GM03348 (cell line): ENCODE measurements at places on chromosomes 2 and 18.
A peak's percentile ranks its signal among the peaks of the same experiment; 100 is the strongest.

- no peak for DNase-seq
Measured at GRCh38 chr2:146130290-146130689, 1610.4 kb upstream of the ZEB2 start.

DNA sequence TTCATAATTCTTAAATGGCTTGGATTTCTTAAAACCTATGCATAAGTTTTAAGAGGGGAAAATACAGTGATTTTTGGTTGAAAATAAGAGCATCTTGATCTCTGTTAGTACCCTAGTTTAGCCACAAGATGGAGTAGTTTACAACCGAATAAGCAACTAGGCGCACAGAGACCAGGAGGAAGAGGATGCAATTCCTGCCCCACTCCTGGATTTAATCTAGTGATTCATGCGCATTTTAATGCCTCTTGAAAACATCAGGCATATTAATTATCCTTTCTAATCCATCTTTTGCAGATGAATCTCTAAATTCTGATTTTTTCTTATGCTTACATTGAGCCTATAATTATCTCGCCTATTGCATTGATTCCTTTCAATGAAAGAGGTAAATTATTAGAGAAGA lies 76.7 kb downstream of the MRPS9 start:
- peak; percentile 83 for DNase-seq

DNA sequence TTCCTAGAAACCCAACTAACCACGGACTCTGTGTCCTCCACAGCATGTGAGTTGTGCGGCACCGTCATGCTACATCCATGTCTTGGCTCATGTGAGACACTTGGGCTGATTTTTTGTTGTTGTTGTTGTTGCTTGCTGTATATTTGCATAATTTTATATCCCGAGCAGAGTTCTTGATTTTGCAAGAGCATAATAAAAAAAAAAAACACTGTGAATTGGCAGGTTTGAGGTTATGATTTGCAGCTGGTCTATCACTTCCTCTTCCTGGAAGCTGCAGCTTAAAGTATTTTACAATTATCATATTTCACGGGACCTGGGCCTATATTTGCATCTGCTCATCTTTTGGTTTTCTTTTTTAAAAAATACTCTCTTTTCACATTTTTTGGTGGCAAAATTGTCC lies 142.3 kb upstream of the NRP2 start:
- no peak for DNase-seq

- no peak for DNase-seq
Measured at GRCh38 chr18:28974504-28974903, 797.6 kb upstream of the CDH2 start.

DNA sequence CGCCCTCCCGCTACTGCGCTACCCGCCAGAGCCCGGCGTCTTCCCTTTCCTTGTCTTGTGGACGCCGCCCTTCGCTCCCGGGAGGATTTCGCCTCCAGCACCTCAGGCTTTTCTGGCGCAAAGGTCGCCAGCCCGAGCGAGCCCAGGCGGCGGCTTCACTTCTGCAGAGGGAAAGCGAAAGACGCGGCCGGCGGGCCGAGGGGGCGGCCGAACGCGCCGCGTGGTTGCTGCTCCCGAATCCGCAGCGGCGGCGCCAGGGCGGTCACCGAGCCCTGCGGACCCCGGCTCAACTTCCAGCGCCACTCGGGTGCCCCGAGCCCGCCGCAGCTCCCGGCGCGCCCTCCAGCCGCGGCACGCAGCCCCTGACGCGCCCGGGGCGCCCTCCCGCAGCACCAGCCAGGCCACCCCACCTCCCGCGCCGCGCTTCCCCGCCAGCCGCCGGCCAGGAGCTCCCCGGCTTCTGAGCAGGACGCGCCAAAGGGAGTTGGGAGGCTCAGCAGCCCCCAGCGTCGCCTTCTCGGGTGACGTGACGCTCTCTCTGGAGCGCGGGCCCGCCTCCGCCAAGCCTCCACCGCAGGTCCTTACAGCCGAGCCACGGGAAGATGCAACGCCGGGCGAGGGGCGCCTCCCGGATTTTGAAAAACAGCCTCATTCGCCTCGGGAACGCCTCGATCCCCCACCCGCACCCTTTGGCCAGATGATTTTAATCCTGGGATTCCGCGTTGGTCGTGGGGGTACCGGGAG lies 84.9 kb upstream of the EPB41L3 start:
- DNase-seq: peak; percentile 60

- no peak for DNase-seq
Measured at GRCh38 chr2:74080346-74080745, 67.4 kb downstream of the BOLA3 start.

- DNase-seq: no peak
Measured at GRCh38 chr2:134532537-134532936, 186.3 kb downstream of the TMEM163 start.

DNA sequence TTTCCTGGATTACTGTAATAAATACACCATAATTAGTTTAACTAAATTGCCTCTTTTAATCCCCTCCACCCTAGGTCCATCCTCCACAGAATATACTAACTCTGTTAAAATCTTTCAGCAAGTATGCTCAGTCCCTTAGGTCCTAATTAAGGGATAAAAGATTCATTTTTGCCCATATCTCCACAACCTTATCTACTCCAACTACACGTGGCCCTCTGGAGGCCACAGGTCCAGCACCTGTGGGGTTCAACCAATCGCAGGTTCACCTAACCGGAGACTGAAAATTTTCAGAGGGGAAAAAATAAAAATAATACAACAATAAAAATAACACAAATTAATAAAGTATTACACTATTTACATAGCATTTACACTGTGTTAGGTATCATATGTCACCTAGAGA lies 86.4 kb downstream of the MAP4K3 start:
- DNase-seq: no peak

DNA sequence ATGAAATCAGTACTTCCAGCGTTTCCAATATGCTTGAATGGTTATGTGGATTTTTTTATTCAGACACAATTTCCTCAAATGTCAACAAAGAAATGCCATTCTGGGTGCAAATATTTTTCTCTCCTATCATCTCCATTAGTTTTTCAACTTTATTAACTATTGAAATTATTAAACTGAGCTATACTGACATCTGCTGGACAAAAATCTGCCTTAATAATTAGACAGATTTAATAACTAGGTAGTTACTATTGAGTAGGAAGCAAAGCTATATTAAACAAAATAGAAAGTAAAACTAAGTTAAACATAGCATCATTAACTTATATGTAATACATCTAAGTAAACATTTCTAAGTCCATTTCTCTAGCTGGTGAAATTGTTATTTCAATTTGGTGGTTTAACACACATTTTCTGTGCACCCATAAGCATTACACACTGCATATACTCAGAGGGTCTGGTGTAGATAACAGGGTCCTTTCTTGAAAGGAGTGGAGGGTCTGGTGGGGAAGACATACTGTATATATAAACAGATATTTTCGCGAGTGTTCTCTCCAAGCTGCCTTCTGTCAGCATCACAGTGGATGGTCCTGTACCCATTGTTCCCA lies 77.0 kb downstream of the LANCL1 start:
- DNase-seq: peak; percentile 4

DNA sequence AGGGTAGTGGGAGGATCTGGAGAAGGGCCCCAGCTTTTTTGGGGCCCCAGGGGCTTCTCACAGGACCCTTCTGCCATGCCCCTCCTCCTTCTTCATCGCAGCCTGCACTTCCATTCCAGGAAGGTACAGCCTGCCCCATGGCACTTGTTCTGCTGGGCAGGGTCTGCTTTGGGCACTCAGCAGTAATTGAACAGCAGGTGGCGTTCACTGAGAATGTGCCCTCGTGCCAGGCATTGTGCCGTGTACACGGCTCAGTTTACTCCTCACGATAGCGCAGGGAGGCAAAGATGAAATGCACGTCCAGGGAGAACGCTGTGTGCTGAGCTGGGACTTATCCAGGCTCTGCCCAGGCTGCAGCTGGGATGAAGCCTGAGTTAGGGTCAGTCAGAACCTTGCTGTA lies 54.8 kb upstream of the ASB18 start:
- DNase-seq: no peak

- peak; percentile 35 for DNase-seq
Measured at GRCh38 chr2:149573760-149574159, 13.8 kb downstream of the MMADHC start.
